ENCODE measurements at places on chromosomes 13 and 19. TPM values are rescaled to one million over a fixed set of nuclear protein-coding genes. Genes with fewer than 3 reads are reported as not detected.

KIR2DL3 gene
- not detected for total RNA-seq

UNC13A gene
- 0.17 TPM for total RNA-seq

GRCh38 chr13:28329395-28330158, 165.4 kb downstream of the FLT1 start:
- no peak overlapping the region for H3K4me3 ChIP-seq
- DNase-seq, result no peak
- H3K36me3 ChIP-seq, result no peaks in the 10 kb centered on the region
- H3K27me3 ChIP-seq, result peaks cover 60% of the 10 kb centered on the region

DNA sequence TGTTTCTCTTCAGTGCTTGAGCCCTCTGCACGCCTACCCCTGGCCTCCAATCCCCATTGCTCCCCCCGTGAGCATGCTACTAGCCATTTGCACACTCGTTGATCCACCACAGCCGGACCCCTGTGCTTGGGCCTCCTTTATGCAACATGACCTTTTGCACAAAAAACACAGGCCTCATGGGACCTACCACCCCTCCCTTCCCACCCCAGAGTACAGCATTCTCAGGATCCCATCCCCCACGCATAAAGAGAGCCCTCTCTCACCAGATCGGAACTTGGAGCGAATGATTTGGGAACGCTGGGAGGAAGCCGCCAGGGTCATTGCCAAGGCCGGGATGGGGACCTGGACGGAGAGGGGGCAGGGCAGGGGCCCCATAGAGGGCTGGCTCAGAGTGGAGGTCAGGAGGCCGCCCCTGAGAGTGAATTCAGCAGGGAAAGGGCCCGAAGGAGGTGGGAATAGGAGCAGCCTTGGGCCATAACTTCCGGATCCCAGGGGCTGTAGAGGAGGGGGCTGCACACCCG, 754 bp downstream of the MAMSTR start:
- no peak overlapping the region for H3K4me3 ChIP-seq
- H3K36me3 ChIP-seq, result no peaks in the 10 kb centered on the region
- peaks cover 12% of the 10 kb centered on the region for H3K4me1 ChIP-seq
- no peak overlapping the region for H3K27ac ChIP-seq
- no peaks in the 10 kb centered on the region for H3K27me3 ChIP-seq
- no peak for DNase-seq

GRCh38 chr13:65913173-65913572, 1317.0 kb downstream of the PCDH9 start:
- no peaks in the 10 kb centered on the region for H3K36me3 ChIP-seq
- H3K27me3 ChIP-seq, result no peaks in the 10 kb centered on the region
- no peak overlapping the region for H3K27ac ChIP-seq
- no peak overlapping the region for H3K4me3 ChIP-seq
- no peak for DNase-seq

GRCh38 chr13:91245288-91245687, 102.2 kb upstream of the MIR17HG start:
- H3K27me3 ChIP-seq, result no peaks in the 10 kb centered on the region
- no peak overlapping the region for H3K27ac ChIP-seq
- no peak overlapping the region for H3K4me3 ChIP-seq

- no peak overlapping the region for H3K4me3 ChIP-seq
- H3K4me1 ChIP-seq, result peaks cover 5% of the 10 kb centered on the region
- H3K27me3 ChIP-seq, result no peaks in the 10 kb centered on the region
- DNase-seq, result no peak
- H3K36me3 ChIP-seq, result no peaks in the 10 kb centered on the region
Measured at GRCh38 chr19:7845390-7846154, 15.6 kb downstream of the EVI5L start.

DNA sequence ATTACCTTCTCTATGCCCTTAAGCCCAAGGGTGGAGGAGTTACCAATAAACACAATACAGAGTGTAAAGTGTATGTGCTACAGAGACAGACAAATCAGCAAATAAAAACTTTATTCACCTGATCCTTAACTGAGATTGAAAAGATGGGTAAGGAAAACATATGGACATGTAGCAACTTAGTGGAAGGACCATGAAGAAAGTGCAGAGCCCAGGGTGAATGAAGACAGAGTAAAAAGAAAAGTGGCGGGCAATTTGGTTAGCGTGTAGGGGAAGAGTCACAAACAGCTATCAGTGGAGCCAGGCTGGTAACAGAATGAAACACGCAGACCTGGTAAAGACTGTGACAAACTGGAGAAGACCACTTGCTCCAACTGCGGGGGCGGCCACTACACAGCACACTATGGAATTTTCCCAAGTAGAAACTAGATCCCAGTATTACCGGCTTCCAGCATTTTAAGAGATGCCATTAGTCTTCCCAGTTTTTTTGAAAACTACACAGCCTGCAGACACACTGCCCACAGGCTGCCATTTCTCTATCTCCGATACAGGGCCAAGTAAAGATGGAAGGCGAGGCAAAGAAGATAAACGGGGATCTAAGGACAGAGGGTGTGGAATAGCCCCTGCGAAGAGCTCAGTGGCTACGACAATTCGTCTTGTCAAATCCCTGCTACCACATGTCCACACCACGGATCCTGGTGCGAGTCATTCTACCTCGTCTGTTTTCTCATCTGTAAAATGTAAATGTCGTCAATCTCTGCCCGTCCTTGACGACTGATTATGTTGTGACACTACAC, 1.2 kb downstream of the UQCRFS1 start:
- peaks cover 14% of the 10 kb centered on the region for H3K4me1 ChIP-seq
- no peak for DNase-seq
- peaks cover 13% of the 10 kb centered on the region for H3K27me3 ChIP-seq
- peak overlapping the region; percentile 100 for H3K4me3 ChIP-seq

- H3K27ac ChIP-seq, result peak overlapping the region; percentile 55
- peaks cover 57% of the 10 kb centered on the region for H3K36me3 ChIP-seq
- H3K27me3 ChIP-seq, result no peaks in the 10 kb centered on the region
Measured at GRCh38 chr19:36573895-36574720, 1.0 kb upstream of the ZNF529 start.

- H3K4me1 ChIP-seq, result no peaks in the 10 kb centered on the region
- no peak overlapping the region for H3K27ac ChIP-seq
- no peak overlapping the region for H3K4me3 ChIP-seq
- no peaks in the 10 kb centered on the region for H3K27me3 ChIP-seq
- H3K36me3 ChIP-seq, result no peaks in the 10 kb centered on the region
Measured at GRCh38 chr13:91185294-91185863, 162.1 kb upstream of the MIR17HG start.

GRCh38 chr19:41356984-41357739, 3.4 kb upstream of the TGFB1 start:
- H3K27me3 ChIP-seq, result no peaks in the 10 kb centered on the region
- no peaks in the 10 kb centered on the region for H3K4me1 ChIP-seq
- no peak for DNase-seq

- no peak overlapping the region for H3K4me3 ChIP-seq
- H3K27ac ChIP-seq, result no peak overlapping the region
- peak; percentile 13 for DNase-seq
- no peaks in the 10 kb centered on the region for H3K27me3 ChIP-seq
- H3K4me1 ChIP-seq, result no peaks in the 10 kb centered on the region
Measured at GRCh38 chr19:32599736-32600157, 18.8 kb downstream of the PDCD5 start.

DNA sequence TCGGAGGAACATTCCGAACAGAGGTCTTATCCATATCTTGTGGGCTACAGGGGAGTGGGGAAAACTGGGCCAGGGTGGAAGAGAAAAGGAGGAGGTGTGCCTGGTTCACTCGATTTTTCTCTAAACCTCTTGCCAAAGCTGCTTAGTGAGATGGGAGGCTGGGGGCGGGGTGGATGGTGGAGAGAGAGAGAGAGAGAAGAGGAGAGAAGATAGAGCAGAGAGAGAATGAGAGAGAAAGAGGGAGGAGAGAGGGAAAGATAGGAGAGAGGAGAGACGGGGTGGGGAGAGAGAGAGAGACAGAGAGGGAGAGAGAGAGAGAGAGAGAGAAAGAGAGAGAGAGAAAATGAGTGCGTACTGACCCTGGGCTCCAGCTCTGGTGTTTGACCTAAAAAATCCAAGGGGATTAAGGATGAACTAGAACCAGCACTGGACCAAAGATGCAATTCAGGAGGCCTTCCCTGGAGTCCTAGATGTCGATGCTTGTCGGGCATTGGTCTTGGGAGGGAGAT, 14.1 kb downstream of the NOVA2 start:
- no peak for DNase-seq
- no peak overlapping the region for H3K4me3 ChIP-seq
- no peaks in the 10 kb centered on the region for H3K36me3 ChIP-seq
- H3K4me1 ChIP-seq, result peaks cover 23% of the 10 kb centered on the region
- H3K27me3 ChIP-seq, result peaks cover 35% of the 10 kb centered on the region

DNA sequence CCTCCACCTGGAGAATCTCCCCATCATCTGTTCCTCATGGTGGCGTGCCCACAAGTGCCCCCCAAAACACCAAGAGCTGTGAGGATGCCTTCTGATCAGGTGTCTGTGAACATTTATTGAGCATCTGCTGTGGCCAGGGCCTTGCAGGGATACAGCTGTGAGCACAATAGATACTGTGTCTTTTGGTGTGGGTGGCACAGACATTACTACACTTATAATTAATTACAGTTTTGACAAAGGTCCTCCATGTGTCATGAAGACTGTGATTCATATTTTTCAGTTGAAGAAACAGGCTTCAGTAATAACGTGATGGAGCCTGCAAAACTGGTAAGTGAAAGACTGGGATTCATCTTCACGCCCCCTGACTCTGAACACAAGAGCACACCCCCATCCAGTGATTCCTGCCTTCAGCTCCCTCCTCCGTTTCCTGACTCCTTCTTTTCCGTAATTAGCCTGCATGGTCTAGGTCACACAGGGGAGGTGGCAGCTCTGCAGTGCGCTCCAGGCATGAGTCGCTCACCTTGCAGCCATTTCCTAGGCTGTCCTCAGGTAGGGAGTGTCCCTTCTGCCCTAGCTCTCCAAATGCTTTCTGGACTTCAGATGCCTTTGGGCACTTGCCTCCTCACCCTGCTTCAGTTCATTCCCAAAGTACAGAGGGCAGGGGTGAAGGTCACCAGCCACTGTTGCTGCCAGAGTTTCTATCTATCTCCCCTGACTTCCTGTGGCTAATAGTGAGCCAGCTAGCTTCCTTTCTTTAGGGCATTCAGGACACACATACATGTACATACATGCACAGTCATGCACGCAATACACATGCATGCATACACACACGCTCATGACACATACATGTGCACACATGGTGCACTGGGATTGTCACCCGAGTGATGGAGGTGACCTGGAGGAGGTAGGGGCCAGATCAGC, 66.5 kb downstream of the SIAH3 start:
- H3K27ac ChIP-seq, result no peak overlapping the region
- DNase-seq, result no peak
- no peak overlapping the region for H3K4me3 ChIP-seq
- H3K27me3 ChIP-seq, result peaks cover 73% of the 10 kb centered on the region
